ENCODE measurements at places on chromosomes 11 and 22.

DNA sequence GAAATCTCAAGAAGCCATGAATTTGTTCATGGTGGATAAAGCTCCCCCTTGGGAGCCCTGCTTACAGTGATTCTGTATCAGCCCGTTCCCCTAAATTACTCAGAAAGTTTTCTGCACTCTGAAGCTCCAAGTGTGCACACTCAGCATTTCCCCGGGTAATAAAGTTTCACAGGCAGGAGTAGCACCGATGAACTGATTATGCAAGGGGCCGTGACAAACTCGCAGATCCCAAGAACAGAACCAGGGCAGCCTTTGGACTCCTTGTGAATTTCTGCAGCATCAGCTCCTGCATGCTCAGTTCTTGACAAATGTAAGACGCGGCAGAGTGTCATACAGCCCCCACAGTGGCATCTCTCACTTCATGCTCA lies 73.5 kb downstream of the COMMD9 start:
- DNase-seq: no peak

DNA sequence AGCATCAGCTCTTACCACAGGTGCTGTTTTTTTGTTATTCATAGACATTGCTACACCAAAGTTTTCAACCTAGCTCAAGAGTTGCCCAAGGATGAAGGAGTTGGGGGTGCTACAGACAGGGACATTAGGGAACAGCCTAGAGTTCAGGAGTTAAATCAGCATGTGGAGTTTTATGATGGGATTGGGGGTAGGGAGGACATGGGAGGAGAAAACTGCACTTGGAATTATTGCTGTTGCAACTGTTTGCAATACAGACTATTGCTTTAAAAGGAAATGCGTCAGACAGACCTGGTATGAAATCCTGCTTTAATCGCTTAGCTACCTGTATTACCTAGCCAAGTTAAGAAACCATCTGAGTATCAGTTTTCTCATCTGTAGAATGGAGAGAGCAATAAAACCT lies 6.3 kb downstream of the TMA7B start:
- no peak for DNase-seq

DNA sequence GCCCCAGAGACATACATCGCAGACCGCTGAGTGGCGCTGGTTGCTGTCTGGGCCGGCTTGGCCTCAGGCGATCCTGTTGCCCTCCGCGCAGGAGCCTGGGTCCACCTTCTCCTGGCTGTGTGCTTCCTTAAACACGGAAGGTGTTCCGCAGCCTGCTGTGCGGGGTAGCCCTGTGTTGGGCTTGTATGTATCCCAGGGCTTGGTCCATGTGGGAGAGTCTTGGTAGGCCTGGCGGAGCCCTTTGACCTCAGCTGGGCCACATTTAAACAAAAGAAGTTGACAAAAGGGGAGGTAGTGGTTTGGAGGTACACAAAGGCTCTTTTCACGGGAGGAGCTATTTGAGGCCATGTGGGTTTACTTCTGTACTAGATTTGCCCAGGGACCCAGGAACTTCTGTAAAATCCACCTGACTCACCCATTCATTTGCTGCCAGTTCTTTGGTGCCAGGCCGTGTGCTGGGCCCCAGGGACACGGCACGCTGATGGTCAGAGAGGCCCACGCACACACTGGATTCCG lies 11.0 kb upstream of the GRAMD4 start:
- DNase-seq: no peak

DNA sequence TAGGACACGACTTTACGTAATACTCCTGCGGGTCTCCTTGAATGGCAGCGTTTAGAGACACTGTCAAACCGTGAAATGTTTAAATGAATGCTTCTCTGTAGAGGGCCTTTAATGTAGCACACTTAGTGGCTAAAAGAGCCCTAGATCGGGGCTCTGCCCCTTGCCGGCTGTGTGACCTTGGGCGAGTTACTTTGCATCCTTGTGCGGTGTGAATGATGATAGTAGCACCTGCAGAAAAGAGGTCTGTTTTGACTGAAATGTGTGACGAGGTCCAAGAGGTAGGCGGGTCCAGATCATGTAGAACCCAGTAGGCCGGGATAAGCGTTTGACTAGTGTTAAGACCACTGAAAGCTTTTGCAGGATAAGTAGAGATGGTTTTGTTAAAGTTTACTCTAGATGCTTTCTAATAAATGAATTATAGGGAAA lies 866 bp downstream of the MED17 start:
- no peak for DNase-seq

- DNase-seq: no peak
Observed at GRCh38 chr22:36550701-36551495, 21.9 kb upstream of the EIF3D start.

DNA sequence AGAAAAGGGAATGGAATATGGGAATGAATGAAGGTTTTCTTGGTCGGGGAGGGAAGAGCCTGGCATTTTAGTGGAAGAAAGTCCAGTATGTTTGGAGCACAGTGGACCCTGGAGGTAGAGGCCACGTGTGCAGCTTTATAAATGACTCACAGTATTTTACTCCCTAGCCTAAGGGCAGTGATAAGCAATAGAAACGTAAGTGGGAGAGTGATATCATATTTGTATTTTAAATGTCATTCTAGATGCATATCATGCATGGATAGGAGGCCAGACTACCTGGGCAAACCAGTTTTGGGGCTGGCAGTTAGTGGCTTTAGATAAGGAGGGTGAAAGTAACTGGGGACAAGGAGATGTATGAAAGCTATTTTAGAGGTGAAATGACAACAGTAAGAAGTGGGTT lies 174.1 kb downstream of the ARHGAP42 start:
- DNase-seq: no peak

GRCh38 chr11:9962722-9963121 lies 298.8 kb downstream of the SWAP70 start:
- DNase-seq: no peak

GRCh38 chr22:24541681-24542515 lies 13.0 kb downstream of the GUCD1 start:
- DNase-seq: no peak

DNA sequence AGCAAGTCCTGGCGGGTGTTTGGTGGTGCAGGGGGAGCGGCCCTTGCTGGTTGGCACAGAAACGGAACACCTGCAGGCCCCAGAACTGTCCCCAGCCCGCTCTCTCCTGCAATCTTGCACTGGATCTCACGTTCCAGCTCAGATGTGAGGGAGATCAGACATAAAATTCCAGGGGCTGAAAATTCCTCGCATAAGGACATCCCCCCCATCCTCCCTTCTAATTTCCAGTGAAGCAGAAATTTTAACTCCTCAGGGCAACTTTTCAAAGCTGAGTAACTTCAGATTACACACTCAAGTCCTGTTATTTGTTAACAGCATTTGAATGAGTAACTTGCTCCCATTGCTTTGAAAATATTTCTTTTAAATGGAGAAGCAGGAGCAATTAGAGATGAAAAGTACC lies 40.3 kb upstream of the RASSF10 start:
- DNase-seq: no peak

DNA sequence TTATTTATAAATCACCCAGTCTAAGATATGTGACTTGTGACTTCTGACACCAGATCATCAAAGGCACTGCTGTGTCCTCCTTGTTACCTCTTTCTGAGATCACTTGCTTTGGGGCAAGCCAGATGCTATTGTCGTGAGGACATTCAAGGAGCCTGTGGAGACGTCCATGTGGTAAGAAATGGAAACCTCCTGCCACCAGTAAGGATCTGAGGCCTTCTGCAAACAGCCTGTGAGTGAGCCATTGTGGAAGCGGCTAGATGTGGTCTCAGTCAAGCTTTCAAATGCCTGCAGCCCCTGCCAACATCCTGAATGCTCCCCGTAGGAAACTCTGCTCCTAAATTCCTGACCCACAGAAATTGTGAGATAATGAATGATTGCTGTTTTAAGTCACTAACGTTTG lies 11.7 kb upstream of the RDX start:
- no peak for DNase-seq
